ENCODE measurements at places on chromosomes 2 and 18. TPM values are rescaled to one million over a fixed set of nuclear protein-coding genes. Genes with fewer than 3 reads are reported as not detected.
A peak's percentile ranks its signal among the peaks of the same experiment; 100 is the strongest.

The ANO7 gene
- 1.8 TPM for total RNA-seq

GRCh38 chr2:66507673-66508201 lies 72.8 kb downstream of the MEIS1 start:
- no peak for DNase-seq

GRCh38 chr2:211371465-211371864 lies 815.1 kb downstream of the CPS1 start:
- no peak for DNase-seq

GRCh38 chr2:237434866-237435311 lies 20.9 kb upstream of the COL6A3 start:
- no peak for DNase-seq

GRCh38 chr2:176156807-176157498 lies at the start of gene HOXD3:
TSS of gene HOXD3 (plus strand) at chr2:176157307. CDS start at chr2:176169115, 11,808 bp downstream.
- DNase-seq, result no peak

The C1QL2 gene
- not detected for total RNA-seq

- peak; percentile 70 for DNase-seq
Measured at GRCh38 chr2:237574894-237575868, 8.8 kb downstream of the PRLH start.

- DNase-seq, result no peak
Measured at GRCh38 chr2:48343154-48343553, 186.8 kb upstream of the STON1 start.

DNA sequence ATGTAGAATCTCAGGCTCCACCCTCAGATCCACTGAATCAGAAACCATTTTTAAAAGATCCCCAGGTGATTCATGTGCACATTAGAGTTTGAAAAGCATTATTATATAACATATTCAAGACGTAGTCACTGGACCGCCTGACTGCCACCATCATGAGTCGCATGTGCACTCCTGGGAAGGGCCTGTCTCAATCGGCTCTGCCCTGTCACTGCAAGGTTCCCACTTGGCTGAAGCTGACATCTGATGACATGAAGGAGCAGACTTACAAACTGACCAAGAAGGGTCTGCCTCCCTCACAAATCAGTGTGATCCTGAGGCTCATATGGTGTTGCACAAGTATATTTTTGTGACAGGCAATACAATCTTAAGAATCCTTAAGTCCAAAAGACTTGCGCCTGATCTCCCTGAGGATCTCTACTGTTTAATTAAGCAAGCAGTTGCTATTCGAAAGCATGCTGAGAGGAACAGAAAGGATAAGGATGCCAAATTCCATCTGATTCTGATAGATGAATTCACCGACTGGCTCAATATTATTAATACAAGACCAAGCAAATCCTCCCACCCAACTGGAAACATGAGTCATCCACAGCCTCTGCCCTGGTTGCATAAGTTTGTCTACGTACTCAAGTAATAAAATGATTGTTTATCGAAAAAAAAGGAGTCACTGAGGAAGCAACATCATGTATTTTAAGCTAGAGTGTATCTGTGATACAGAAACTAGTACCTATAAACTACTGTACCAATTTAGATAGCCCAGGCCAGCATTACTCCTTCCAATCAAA lies 26.2 kb downstream of the ATAD2B start:
- no peak for DNase-seq

DNA sequence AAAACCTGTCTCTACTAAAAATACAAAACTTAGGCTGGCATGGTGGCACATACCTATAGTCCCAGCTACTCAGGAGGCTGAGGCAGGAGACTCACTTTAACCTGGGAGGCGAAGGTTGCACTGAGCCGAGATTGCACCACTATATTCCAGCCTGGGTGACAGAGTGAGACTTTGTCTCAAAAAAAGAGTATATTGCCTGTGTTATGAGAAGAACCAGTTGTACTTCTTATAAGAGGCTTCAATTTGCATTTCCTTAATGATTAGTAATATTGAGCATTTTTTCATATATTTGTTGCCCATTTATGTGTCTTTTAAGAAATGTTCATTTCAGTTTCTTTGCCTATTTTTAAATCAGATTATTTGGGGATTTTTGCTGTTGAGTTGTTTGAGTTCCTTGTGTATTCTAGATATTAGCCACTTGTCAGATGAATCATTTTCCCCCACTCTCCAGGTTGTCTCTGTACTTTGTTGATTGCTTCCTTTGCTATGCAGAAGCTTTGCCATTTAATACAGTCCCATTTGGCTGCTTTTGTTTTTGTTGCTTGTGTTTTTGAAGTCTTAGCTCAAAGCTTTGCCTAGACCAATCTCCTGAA lies 75.8 kb upstream of the LRPPRC start:
- no peak for DNase-seq

The PEX13 gene
- 19.9 TPM for total RNA-seq

The CDCA7 gene
- 0.29 TPM for total RNA-seq

- no peak for DNase-seq
Measured at GRCh38 chr2:46796843-46797625, 118.6 kb downstream of the MCFD2 start.

Data from left cardiac atrium (tissue), 4 donors.